Epithelial cell of alveolus of lung (primary cell): ENCODE measurements at places on chromosomes 5 and 9. TPM values are rescaled to one million over a fixed set of nuclear protein-coding genes. Genes with fewer than 3 reads are reported as not detected.

Gene PCDHA2
- total RNA-seq: not detected in 2 replicates

Gene GPR151
- total RNA-seq: not detected in 2 replicates

Gene OLFM1
- 0.16 and 1.2 TPM in 2 replicates for total RNA-seq

Gene AP3B1
- 27.5 and 48.9 TPM in 2 replicates for total RNA-seq

Gene SLC1A3
- total RNA-seq: 4.0 and 12.4 TPM in 2 replicates

Gene LCN15
- not detected in 2 replicates for total RNA-seq

Gene TMC1
- not detected in 2 replicates for total RNA-seq

Gene IRX2
- total RNA-seq: 0.64 and 1.9 TPM in 2 replicates

Gene C6
- 1.2 TPM in 1 of 2 replicates, not detected in the other for total RNA-seq

Gene MARCHF11
- not detected in 2 replicates for total RNA-seq

Gene ZNF462
- total RNA-seq: 9.8 and 16.8 TPM in 2 replicates

Gene SHC3
- total RNA-seq: 3.5 and 6.5 TPM in 2 replicates

Gene CTSV
- 0.24 and 2.1 TPM in 2 replicates for total RNA-seq

Gene LCN9
- total RNA-seq: not detected in 2 replicates

Gene EXD3
- total RNA-seq: 4.8 and 9.7 TPM in 2 replicates

Gene SOX30
- not detected in 2 replicates for total RNA-seq

Gene PRDM9
- not detected in 2 replicates for total RNA-seq

Gene CDC25C
- total RNA-seq: 8.5 and 11.1 TPM in 2 replicates

Gene SMIM33
- total RNA-seq: not detected in 2 replicates

Gene ADAMTS6
- total RNA-seq: 18.4 and 32.3 TPM in 2 replicates

Gene TAF1L
- under 0.01 TPM in 1 of 2 replicates, not detected in the other for total RNA-seq

Gene SVEP1
- total RNA-seq: 3.2 and 14.1 TPM in 2 replicates

Gene AHRR
- 7.0 and 47.7 TPM in 2 replicates for total RNA-seq

Gene PCDHGB1
- 0.39 and 2.2 TPM in 2 replicates for total RNA-seq

Gene RIGI
- total RNA-seq: 2.8 and 15.3 TPM in 2 replicates

Gene PHF24
- total RNA-seq: 0.40 TPM in 1 of 2 replicates, not detected in the other

Gene NINJ1
- 54.1 and 68.3 TPM in 2 replicates for total RNA-seq

Gene LPAR1
- 49.5 and 116 TPM in 2 replicates for total RNA-seq

Gene PCDHA12
- under 0.01 TPM in 1 of 2 replicates, not detected in the other for total RNA-seq

Gene MSMP
- total RNA-seq: not detected in 2 replicates

Gene SPINK6
- total RNA-seq: not detected in 2 replicates

Gene CLIC3
- total RNA-seq: 3.1 and 6.2 TPM in 2 replicates

Gene SCGB3A2
- total RNA-seq: not detected in 2 replicates

Gene EQTN
- total RNA-seq: not detected in 2 replicates

Gene FNIP1
- total RNA-seq: 19.1 and 35.1 TPM in 2 replicates

Gene MED22
- total RNA-seq: 19.3 and 20.9 TPM in 2 replicates

Gene LURAP1L
- 21.5 and 57.2 TPM in 2 replicates for total RNA-seq

Gene RANBP3L
- 0.13 TPM in 1 of 2 replicates, not detected in the other for total RNA-seq

Gene FYB1
- total RNA-seq: under 0.01 TPM in 1 of 2 replicates, not detected in the other

Gene DBH
- total RNA-seq: not detected in 2 replicates

Gene PCDHA9
- under 0.01 TPM in 1 of 2 replicates, not detected in the other for total RNA-seq

Gene NR2F1-AS1
- total RNA-seq: 25.6 and 33.9 TPM in 2 replicates

Gene SREK1
- 13.7 and 45.6 TPM in 2 replicates for total RNA-seq

Gene RASGRF2
- total RNA-seq: 7.5 and 14.2 TPM in 2 replicates

Gene SLC6A7
- total RNA-seq: under 0.01 TPM in 1 of 2 replicates, not detected in the other

Gene AK1
- 40.1 and 71.8 TPM in 2 replicates for total RNA-seq

Gene TIMD4
- total RNA-seq: not detected in 2 replicates

Gene ROR2
- 16.3 and 79.0 TPM in 2 replicates for total RNA-seq

Gene CORO2A
- total RNA-seq: 0.32 and 2.1 TPM in 2 replicates

Gene STC2
- 90.5 and 162 TPM in 2 replicates for total RNA-seq

Gene LTC4S
- total RNA-seq: 1.6 and 7.0 TPM in 2 replicates

Gene TNC
- total RNA-seq: 46.0 and 268 TPM in 2 replicates
